ENCODE measurements at places on chromosomes 11 and 22.

DNA sequence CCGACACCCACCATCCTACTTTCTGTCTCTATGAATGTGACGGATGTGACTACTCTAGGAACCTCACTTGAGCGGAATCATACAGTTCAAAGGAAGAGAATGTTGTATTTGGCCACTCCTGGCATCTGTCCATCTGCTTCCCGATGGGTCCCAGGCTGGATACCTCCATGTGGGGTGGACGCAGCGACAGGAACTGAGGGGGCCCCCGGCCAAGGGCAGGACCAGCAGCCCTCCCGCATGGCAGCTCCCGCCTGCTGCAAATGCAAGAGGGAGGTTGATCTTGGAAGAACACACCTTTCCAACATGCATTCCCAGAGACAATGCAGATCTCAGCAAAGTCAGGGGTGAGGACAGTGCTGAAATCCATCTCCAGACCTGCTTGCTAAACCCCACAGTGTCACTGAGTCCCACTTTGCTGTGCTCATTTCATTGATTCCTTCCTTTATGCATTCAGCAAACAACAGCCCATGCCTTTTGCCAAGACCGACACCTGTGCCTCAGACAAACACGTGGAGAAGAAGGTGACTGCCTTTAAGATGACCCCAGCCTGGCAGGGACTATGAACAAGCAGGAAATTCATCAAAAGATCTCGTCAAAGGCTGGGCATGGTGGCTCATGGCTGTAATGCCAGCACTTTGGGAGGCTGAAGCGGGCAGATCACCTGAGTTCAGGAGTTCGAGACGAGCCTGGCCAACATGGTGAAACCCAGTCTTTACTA lies 246.2 kb downstream of the CTTN start:
- DNase-seq, result no peak

GRCh38 chr22:26561756-26562417 lies 28.0 kb downstream of the TPST2 start:
- DNase-seq, result no peak

- DNase-seq, result no peak
Observed at GRCh38 chr11:116409238-116409637, 363.5 kb downstream of the BUD13 start.

DNA sequence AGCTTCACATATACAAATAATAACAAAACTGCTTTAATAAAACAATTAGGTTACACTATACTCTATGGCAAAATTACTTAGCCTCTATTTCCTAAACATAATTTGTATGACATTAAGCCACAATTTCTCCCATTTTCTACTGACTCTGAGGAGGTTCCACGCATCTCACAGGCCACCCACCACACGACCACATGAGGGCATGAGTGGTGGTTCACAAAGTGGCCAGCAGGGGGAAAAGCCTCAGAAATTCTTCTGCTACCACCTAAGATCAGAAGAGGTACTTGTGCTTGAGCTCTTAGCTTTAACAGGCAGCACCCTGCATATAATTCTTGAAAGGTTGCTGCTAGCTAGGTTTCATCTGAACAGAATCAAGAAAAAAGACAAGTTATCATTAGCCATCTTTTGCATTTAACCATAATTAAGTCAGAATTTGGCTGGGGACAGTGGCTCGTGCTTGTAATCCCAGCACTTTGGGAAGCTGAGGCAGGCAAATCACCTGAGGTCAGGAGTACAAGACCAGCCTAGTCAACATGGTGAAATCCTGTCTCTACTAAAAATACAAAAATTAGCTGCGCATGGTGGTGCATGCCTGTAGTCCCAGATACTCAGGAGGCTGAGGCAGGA lies 7.7 kb downstream of the LPXN start:
- peak; percentile 41 for DNase-seq

- no peak for DNase-seq
Observed at GRCh38 chr11:94731880-94732601, 36.1 kb upstream of the AMOTL1 start.

DNA sequence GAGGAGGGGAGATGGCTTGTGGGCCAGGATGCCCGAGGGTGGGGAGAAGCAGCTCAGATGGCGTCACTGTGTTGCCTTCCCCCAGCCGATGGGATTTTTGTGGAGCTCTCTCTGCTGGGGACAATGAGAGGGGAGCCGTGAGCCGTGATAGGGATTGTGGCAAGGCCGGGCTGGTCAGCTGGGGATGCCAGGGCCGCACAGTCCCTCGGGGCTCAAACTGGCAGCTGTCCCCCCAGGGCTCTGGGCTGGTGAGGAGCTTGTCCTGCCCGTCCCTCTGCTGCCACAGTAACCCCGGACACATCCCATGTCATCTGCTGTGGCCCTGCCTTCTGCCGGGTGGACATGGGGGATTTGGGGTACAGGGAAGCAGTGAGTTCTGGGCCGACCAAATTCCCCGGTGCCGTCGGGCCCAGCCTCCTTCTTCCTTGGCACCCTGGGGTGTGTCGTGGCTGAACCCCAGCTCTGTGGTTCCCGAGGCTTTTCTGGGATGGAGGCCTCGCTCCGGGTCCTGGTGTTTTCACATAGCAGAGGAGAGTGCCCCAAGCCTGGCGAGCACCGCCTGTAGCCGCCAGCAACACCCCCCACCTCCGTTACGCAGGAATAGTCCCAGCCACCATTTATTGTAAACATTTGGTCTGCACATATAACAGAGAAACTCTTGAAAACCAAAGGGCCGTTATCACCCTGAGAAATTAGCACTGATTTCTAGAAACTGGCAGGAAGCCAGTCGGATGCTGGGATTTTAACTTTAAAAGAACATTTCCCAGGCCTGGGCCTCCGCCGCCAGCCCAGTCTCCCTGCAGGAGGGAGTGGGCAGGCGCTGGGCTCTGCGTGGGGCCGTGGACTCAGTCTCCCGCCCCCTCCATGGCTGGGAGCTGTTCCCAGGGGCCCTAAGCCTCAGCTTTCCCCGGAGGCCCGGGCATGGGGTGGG lies 9.9 kb downstream of the BRSK2 start:
- no peak for DNase-seq

GRCh38 chr11:84157639-84158038 lies 871.5 kb upstream of the CCDC90B start:
- no peak for DNase-seq

DNA sequence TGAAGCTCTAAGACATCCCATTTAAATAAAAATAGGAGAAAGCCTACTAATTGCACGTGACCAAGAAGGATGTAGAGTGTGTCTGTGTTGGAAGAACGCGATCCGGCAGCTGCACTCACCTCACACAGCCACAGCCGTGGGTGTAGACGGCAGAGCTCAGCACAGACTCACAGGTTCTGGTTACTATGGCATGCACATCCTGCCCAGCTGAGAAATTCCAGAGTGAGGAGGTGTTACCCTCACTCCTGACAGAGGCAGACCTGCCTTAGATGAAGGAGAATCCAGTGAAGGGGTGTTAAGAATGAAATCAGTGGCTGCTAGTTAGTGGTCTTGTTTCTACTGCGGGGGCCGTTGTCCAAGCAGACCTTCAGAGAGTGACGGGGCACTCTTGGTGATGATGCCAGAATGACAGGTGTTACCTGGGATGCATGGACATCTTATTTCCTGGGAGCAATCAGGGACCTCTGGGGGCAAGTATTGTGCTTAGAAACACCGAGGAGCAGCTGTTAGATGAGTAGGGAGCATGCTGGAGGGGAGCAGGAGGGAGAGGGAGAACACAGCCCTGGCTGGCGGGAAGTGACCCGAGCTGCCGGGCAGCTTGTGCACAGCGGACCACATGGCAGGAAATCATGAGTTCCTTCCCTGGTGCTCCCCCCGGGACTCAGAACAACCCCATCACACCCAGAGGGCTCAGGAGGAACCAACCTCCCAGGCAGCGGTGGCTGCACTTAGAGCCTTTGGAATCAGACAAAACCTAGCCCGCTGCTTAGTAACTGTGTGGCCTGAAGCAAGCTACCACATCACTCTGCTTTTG lies 12.3 kb downstream of the KCNJ5 start:
- DNase-seq, result no peak

DNA sequence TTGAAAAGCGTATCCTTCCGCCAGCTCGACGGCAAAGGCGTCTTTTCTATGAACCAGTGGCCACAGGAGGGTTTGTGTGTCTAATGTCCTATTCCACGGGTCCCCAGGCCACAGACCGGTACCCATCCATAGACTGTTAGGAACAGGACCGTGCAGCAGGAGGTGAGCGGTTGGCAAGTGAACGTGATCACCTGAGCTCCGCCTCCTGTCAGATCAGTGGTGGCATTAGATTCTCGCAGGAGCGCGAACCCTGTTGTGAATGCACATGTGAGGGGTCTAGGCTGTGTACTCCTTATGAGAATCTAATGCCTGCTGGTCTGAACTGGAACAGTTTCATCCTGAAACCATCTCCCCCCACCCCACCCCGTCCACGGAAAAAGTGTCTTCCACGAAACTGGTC lies 62.7 kb upstream of the KCNQ1OT1 start:
- DNase-seq, result no peak

- DNase-seq, result no peak
Observed at GRCh38 chr22:29037340-29037932, 24.2 kb downstream of the C22orf31 start.

DNA sequence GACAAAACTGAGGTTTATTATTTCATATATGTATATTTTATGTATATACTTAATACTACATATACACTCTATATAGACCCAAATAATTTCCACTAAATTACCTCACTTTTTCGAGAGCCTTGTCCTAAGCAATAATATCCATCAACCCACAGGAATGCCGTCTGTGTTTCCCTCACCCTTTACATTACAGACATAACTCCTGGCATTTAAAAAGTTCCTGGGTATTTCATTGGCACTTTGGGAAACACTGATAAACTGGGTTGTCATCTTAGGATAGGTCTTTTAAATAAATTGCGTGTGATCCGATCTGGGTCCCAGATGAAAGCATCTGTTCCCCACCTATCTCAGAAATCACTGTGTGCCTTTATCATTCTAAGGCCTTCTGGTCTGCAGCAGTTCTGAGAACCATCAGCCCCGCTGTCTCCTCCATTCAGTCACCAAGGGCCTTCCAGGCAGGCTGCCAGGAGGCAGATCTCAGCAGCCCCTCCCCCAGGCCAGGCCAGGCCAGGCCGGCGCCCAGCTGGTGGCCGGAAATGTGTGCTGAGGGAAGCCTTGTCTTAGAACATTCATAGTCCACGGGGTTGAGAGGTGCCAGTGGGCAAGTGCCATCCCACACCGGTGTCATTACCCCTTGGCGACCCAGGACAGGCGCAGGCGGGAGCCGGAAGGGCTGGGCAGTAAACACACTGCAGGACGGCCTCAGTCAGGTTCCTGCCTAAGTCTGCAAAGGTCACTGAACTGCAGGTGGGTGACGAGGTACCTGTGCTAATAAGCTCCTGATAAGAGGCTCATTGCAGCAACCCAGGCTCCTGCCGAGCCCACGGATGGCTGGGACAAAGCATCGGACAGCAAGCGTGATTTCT lies 3.3 kb downstream of the FGF19 start:
- no peak for DNase-seq

- no peak for DNase-seq
Observed at GRCh38 chr11:10856689-10857458, 979 bp downstream of the ZBED5 start.

GRCh38 chr22:24744638-24745037 lies 29.9 kb downstream of the PIWIL3 start:
- no peak for DNase-seq

- no peak for DNase-seq
Observed at GRCh38 chr11:42329929-42330565, 870.6 kb upstream of the LRRC4C start.

GRCh38 chr11:116710001-116710674 lies 62.6 kb downstream of the BUD13 start:
- no peak for DNase-seq

- DNase-seq, result no peak
Observed at GRCh38 chr11:65226103-65226442, 35.7 kb upstream of the POLA2 start.

GRCh38 chr11:65524741-65525545 lies at the start of gene SCYL1:
TSS of gene SCYL1 (plus strand) at chr11:65525083. CDS start at chr11:65525154, 71 bp downstream.
- DNase-seq, result peak; percentile 74

DNA sequence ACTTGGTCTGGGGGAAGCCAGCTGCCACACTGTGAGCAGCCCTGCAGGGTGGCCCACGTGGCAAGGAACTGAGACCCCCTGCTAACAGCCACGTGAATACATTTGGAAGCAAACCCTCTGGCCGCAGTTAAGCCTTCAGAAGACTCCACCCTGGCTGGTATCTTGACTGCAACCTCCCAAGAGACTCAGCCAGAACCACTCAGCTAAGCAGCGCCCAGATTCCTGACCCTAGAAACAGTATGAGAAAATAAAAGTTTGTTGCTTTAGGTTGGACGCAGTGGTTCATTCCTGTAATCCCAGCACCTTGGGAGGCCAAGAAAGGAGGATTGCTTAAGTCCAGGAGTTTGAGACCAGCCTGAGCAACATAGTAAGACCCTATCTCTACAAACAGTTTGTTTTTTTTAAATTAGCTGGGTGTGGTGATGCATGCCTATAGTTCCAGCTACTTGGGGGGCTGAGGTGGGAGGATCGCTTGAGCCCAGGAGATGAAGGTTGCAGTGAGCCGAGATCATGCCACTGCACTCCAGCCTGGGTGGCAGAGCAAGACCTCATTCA lies 8.7 kb downstream of the ZMAT5 start:
- no peak for DNase-seq

Measured in GM06990 (cell line).